H9 (cell line): ENCODE measurements at places on chromosomes 6 and 20. TPM values are rescaled to one million over a fixed set of nuclear protein-coding genes. Genes with fewer than 3 reads are reported as not detected.
A peak's percentile ranks its signal among the peaks of the same experiment; 100 is the strongest.

- DNase-seq = peak; percentile 94
Measured at GRCh38 chr20:48750941-48751635, 76.7 kb downstream of the PREX1 start.

DNA sequence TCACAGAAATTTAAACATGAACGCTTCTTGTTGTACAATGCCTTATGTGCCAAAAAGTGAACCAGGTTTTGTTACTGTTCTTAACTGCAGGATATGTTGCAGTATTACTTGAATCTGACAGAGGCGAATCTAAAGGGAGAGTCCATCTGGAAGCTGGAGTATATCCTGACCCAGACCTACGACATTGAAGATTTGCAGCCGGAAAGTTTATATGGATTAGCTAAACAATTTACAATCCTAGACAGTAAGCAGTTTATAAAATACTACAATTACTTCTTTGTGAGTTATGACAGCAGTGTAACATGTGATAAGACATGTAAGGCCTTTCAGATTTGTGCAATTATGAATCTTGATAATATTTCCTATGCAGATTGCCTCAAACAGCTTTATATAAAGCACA, 19.9 kb downstream of the SMPDL3A start:
- DNase-seq = no peak

- DNase-seq = no peak
Measured at GRCh38 chr6:143115728-143116127, 55.0 kb downstream of the AIG1 start.

DNA sequence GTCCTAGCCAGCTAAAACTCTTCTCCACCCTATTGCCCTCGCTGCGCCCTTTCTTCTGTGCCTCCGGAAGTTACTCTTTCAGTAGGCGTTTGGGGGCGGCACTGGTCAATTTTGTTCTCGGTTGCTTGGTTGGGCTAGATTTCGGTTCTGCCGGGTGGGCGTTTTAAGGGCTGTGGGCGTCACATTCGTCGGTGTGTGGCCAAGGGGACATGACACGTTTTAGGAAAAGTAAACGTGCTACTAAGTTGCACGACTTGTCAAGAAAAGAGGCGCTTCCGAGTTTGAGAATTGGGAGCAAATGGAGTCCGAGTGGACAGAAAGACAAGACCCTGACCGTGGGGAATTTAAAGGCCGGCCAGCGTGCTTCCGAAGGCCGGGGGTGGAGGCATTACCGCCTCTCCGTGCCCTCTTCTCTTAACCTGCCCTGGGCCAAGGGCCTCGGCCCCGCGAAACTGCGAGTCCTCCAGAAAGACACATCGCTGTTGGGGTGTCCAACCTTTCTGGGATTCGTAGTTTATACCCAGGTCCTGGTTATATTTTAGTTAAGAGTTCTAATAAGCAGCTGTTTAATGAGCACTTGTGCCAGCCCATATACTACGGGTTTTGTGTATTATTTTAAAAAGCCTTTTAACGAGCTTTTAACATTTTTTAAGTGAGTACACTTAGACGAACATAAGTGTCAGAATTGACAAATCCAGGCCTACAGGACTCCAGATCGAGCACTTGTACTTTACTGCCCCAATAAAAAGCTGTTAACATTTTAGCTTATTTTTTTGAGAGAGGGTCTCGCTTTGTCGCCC, 664 bp upstream of the BAG6 start:
- peak; percentile 93 for DNase-seq

DNA sequence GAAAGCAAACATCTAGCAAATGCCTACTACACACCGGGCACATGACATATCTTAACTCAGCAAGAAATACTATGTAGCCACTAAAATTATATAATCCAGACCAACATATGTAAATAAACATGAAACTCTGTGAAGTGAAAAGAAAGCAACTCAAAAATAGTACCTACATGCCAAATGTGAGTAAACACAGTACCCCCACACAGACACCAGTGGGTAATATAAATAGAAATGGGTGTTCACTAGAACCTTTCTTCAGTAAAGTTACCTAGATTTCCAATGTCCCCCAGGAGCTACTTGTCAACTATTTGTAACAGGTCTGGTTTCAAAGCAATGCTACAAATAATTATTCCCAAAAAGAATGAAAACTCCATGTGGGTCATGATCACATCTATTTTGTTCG, 25.5 kb downstream of the TRERF1 start:
- DNase-seq = no peak

- peak; percentile 86 for DNase-seq
Measured at GRCh38 chr6:19312241-19312978, 524.8 kb upstream of the ID4 start.

GRCh38 chr20:50138479-50139393, 14.8 kb downstream of the PEDS1 start:
- peak; percentile 49 for DNase-seq

SLC35D3 gene
- 0.17 and 0.57 TPM in 2 replicates for total RNA-seq

MYCT1 gene
- 0.09 and 0.17 TPM in 2 replicates for total RNA-seq

SLC26A8 gene
- 0.09 and 0.55 TPM in 2 replicates for total RNA-seq

DNA sequence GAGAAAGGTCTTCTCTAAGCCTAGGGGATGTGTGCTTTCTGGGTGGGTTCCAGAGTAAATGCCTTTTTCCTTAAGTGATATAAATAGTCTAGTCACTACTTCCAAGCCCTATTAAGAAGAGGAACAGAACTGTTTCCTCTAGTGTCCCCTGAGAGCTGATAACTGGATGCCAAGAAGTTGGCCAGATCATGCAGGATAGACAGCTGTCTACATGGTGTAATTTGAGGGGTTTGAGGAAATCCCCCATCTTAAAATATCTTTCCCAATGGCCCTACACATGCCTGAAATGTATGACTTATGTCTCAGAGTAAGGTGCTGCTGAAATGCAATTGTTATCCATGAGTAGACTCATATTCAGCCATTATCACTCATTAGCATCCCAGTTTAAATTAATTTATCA, 20.2 kb upstream of the PIM1 start:
- no peak for DNase-seq

DNA sequence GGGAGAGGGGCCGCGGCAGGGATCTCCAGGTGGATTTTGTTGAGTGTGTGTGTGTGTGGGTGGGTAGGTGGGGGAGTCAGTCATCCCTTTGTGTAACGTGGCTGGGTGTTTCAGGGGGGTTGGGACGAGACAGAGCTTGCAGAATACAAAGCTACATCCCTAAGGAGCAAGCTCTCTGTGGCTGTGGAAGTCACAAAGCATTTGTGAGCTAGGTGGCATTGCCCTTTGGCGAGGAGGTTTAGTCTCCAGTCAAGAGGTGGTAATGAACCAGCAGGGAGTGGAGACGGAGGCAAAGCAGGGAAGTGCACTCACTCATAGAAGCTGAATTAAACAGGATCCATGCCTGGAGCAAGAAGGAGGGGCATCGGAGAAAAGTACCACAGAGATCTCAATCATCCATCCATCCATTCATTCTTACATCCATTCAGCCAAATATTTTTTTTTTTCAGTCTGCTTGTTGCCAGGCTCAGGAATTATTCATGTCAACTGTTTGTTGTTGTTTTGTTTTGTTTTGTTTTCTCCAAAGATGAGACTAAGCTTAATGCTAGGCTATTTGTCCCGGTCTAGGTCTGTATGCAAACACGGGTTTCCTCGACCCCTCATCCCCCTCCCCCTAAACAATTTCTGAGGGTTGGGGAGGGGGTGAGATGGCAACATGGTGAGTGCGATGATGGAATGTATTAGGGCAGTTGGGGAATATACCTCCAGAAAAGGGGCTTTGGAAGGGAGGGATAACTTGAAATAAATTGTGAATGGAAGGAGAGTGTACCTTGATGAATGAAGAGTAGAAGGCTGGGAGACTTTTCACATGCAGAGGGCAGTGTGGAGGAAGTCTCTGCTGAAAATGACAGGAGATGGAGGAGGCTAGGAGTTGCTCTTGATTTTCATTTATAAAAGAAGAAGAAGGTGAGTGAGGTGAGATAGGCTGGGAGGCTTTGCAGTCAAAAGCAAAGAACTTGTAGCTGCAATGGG, 1.0 kb downstream of the HCRTR2 start:
- DNase-seq = peak; percentile 28

LGSN gene
- total RNA-seq = 0.13 and 0.22 TPM in 2 replicates

- no peak for DNase-seq
Measured at GRCh38 chr6:14240411-14241166, 123.0 kb downstream of the CD83 start.

MCHR2 gene
- total RNA-seq = not detected in 2 replicates

DNA sequence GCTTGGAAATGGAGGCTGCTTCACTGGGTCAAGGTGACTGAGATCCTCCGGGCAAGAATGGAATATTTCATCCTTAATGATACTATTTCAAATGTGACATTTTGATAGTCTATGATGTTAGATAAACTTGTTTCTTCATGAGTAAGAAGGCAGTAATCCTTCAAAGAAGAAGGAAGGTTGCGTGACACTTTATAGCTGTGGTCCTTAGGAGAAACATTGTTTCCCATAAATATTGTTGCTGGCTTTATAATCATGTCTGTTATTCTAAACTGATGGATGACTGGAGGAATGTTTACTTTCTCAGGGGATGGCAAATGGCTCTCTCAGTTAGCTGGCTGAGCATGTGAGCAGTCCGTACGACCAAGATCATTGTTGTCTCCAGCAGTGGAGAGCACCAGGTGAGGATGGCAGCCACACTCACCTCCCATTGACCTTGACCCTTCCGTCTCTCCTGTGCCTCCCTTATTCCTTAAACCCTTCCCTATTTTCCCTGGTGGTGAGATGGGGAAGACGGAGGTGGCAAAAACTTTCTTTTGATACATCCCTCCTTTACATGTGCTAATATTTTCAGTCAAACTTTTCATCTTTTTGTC, 171.2 kb upstream of the OLIG3 start:
- no peak for DNase-seq

DNA sequence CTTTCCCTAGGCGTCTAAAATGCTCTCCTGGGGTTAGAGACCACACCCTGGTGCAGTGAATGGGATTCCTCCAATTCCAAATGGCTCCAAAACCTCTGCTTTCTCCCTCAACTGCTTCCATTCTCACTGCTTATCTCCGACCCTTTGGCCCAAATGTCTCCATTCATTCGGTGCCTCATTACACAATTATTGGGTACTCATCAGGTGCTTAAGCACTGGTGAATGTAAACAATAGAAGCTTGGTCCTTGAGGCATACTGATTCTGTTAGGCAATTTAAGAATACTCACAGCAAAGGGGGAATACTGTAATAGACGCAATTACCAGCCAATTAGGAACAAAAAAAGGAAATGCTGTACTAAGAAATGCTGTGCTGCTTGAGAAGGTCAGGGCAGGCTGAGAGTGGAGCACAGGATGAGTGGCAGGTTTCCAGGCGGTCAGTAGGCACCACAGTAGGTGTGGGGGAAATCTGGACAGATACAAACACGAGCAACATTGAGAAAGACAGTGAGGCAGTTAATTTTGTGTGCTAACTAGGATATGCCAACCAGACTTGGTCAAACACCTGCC, 23.0 kb downstream of the GMDS start:
- DNase-seq = no peak

- no peak for DNase-seq
Measured at GRCh38 chr6:7041511-7042026, 66.2 kb upstream of the RREB1 start.

DNA sequence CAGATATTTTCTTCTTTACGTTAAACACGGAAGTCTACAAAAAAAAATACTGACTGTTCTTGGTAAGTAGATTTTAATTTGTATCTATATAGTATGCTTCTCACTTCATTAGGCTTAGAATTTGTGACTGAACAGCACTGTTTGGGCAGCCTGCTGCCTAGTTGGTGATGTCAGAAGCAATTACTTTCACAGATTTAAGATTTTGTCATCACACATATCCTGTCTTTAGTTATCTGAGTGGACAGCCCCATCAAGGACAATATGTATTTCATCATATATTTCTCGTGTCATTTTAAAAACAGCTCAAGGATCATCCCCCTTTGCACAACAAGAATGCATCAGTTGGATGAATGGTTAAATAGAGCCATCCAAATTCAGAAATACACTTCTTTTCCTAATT, 338.4 kb upstream of the CITED2 start:
- no peak for DNase-seq

JPH2 gene
- 0.31 and 0.35 TPM in 2 replicates for total RNA-seq

SLC22A23 gene
- 6.1 and 6.8 TPM in 2 replicates for total RNA-seq

GRCh38 chr6:128371136-128371535, 149.3 kb downstream of the PTPRK start:
- DNase-seq = no peak

DNA sequence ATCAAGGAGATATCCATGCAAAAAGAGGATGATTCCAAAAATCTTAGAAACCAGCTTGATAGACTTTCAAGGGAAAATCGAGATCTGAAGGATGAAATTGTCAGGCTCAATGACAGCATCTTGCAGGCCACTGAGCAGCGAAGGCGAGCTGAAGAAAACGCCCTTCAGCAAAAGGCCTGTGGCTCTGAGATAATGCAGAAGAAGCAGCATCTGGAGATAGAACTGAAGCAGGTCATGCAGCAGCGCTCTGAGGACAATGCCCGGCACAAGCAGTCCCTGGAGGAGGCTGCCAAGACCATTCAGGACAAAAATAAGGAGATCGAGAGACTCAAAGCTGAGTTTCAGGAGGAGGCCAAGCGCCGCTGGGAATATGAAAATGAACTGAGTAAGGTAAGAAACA, 10.1 kb upstream of the SNRNP48 start:
- DNase-seq = no peak

HCRTR2 gene
- not detected in 2 replicates for total RNA-seq

- no peak for DNase-seq
Measured at GRCh38 chr6:135797361-135797760, 54.1 kb upstream of the PDE7B start.

TGM2 gene
- total RNA-seq = 1.1 and 1.4 TPM in 2 replicates
